T follicular helper cell (primary cell): ENCODE measurements at places on chromosomes 13 and 19.

GRCh38 chr13:105285526-105285925 is 1249.9 kb downstream of the EFNB2 start:
- DNase-seq: no peak

DNA sequence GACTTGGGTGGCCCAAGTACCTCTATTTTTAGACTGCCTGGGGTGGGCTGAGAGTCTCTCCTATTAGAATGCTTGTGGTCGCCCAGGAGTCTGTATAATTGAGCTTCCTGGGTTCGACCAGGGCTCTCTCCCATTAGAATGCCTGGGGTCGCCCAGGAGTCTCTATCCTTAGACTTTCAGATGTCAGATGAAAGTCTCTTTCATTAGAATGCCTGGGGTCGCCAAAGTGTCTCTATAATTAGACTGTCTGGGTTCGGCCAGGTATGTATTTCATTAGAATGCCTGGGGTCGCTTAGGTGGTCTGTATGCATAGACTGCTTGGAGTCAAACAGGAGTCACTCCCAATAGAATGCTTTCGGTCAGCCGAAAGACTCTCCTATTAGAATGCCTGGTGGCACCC is 1471.7 kb downstream of the UQCRFS1 start:
- DNase-seq: no peak

DNA sequence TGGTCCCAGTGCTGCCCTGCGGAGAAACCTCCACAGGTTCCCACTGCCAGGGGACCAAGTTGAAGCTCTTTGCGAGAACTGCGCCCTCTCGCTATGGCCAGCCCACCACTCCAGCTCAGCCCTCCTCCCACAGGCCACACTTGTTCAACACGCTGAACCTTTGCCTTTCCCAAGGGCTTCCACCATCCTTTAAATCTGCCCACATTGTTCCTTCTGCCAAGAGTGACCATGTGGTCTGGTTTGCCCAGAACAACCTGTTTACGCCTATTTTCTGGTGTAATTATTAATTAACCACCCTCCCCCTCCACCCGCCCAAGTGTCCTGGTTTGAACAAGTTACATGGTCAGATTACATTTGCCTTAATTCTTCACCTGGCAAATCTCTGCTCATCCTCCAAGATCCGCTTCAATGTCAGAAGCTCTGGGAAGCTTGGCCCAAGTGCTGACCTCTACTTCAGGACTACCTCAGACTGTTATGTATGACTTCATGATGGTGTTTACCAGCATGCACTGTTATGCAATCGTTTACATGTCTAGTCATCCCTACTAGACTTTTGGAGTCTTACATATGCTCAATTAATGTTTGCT is 12.0 kb upstream of the USP12 start:
- no peak for DNase-seq

DNA sequence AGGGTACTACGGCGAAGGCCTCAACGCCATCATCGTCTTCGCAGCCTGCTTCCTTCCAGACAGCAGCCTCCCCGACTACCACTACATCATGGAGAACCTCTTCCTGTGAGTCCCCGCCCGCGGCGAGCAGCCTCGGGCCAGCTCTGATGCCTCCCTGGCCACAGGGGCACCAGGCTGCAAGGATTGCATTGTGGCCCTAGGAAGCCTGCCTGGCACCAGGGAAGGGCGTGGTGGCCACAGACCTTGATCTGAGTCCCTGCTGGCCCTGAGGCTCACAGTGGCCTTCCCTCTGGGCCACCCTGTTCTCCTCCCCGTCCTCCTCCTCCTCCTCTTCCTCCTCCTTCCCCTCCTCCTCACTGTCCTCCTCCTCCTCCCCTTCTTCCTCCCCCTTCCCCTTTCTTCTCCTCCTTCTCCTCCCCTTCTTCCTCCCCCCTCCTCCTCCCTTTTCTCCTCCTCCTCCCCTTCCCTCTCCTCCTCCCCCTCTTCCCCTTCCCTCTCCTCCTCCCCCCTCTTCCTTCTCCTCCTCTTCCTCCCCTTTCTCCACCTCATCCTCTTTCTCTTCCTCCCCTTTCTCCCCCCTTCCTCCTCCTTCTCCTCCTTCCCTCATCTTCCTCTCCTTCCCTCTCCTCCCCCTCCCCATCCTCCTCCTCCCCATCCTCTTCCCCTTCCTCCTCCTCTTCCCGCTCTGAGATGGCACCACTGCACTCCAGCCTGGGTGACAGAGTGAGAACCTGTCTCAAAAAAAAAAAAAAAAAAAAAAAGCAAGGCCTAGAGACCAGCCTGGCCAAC is 24.4 kb upstream of the NMRK2 start:
- DNase-seq: no peak

DNA sequence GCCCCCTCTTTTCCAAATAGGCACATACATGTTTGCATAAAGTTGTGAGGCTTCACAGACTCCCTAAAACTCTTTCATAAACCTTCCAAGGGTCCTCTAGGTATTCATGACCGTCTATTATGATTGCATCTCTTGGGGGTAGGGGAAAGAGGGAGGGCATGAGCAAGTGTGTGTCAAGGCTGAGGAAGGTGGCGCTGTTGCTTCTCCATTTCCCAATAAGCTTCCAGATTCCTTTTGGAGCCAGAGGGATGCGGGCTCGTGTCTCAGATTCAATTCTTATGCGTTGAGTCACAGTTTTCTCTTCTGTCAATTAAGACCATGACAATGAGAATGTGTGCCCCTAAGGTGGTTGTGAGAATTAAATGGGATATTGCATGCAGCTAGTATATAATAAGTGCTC is 51.0 kb upstream of the CYP2A7 start:
- DNase-seq: no peak

DNA sequence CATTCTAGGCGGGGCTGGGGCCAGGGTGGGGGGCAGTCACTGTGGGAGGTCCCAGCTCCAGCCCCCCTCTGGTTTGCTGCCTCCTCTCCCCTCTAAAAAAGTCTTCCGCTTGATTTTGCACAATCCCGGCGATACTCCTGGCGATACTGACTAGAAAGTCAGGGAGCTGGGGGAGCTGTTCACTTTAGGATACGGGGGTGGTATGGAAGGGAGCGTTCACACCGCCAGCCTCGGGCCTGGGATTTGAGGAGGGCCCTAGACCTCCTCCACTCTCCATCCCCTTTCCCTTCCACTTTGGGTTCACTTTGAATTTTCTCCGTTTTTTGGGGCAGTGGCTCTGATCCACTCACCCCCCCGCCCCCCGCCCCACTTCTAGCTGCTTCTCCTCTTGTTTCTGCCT is 35.0 kb downstream of the KEAP1 start:
- DNase-seq: no peak

- DNase-seq: no peak
Observed at GRCh38 chr19:14050512-14050911, 11.4 kb downstream of the PALM3 start.

DNA sequence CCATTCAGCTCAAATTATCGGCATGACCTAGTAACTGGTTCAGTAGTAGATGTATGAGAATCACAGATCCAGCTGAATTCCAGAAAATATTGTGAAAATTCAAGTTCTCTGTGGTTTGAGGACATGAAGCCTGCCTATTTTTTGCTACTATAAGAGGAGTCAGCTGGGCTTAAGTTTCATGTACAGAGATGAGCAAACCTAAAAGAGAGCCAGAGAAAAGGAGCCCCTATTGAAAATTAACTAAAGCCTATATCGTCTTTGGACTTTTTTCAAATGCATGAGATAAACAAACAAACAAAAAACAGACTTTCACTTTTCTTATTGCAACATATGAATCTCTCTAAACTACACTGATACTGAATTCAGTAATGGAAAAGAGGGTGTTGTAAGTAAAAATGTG is 106.8 kb upstream of the SPRY2 start:
- DNase-seq: no peak

- DNase-seq: no peak
Observed at GRCh38 chr13:102122147-102122546, 279.7 kb downstream of the FGF14 start.

- DNase-seq: no peak
Observed at GRCh38 chr19:18140473-18140872, 12.5 kb upstream of the PIK3R2 start.

DNA sequence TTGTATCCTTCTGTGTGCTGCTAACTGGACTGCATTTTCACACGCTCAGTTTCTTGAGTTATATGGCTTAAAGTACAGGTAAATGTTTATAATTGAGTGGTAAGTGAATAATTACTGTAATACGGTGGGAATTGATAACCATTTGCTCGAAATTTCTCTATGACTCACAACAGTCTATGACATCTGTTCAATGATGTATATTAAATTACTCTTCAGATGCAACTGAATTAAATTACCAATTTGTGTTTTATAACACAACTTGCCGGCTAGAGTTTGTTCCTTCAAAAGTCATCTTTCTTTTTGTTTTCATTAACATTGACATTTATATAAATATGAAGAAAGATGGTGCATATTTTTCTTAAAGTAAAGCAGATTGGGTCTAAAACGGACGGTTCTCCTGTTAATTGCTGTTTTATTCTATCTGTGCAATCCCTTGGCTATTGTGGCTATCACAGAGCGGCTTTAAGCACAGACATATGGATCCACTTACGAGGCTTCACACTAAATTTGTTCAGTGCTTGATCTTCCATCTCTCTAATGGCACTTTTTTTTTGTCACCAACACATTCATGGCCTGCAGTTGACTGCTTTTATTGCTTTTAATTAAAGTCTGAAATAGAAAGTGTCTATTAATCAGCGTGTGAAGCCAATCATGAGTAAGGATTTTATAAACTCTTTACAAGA is 1291.6 kb upstream of the SLC10A2 start:
- no peak for DNase-seq

DNA sequence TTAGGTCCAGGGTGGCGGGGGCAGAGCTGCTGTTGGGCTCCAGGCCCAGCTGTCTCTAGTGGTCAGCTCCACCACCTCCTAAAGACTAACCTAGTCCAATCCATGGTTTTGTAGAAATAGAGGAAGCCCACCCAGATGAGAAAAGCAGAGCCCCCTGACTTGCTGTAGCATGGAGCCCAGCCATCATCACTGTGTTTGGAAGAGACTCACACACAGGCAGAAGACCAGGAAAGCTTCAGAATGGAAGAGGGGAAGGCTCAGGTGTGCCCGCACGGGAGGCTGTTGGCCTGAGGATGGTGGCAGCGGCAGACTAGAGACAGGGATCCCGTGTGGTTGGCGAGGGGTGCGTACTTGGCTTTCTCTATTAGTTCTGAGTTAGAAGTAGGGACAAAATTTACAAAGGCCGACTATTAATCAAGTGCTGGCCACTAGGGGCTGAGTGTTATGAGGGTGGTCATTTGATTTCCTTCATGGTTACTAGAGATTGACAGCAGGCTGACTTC is 193.2 kb upstream of the SOX1 start:
- no peak for DNase-seq

GRCh38 chr13:32472194-32472621 is 44.3 kb upstream of the N4BP2L1 start:
- DNase-seq: no peak

DNA sequence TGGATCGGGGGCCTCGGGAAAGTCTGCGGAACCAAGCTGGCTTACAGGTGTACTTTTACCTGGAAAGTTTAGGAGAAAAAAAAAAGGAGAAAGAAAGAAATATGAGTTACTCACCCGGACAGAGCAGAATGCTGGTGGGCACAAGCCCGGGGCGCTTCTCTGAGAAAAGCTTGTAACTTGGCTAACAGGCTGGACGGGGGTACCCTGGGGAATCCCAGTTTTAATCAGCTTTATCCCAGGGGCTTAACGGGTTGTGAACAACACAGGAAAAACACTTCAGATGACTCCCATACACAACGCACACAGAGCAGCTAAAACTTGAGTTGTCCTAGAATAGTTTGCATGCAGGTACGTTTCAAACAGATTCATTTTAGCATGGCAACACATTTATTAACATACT is 37.3 kb downstream of the KLF2 start:
- no peak for DNase-seq

GRCh38 chr19:38071647-38072046 is 152.4 kb downstream of the DPF1 start:
- no peak for DNase-seq

- DNase-seq: no peak
Observed at GRCh38 chr19:3033595-3034405, 4.7 kb upstream of the TLE2 start.

DNA sequence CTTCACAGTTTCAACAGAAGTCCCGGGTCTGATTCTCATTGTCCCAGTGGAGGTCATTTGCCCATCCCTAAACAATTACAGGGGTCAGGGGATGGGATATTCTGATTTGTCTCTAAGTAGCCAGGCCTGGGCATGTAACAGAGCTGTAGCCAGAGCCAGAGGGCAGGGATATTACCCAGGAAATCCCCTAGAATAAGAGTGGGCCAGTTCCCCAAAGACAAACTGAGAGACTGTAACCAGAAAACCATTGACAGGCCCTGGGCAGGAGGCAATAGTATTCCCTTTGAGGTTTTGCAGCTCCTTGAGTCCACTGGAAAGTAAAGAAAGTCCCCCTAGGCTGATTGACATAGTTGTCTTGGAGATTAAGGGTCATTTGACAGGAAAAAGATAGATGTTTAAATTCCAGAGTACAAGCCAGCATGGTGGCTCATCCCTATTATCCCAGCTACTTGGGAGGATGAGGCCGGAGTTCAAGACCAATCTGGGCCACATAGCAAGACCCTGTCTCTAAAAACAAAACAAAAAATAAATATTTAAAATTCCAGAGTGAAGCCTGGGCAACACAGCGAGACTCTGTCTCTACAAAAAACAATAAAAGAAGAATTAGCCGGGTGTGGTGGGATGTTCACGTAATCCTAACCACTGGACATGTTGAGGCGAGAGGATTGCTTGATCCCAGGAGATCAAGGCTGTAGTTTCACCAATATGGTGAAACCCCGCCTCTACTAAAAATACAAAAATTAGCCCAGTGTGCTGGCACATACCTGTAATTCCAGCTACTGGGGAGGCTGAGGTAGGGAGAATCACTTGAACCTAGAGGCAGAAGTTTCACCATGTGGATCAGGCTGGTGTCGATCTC is 1.9 kb upstream of the SDHAF1 start:
- DNase-seq: no peak

- DNase-seq: no peak
Observed at GRCh38 chr19:51063664-51064063, 1.2 kb downstream of the KLK13 start.

DNA sequence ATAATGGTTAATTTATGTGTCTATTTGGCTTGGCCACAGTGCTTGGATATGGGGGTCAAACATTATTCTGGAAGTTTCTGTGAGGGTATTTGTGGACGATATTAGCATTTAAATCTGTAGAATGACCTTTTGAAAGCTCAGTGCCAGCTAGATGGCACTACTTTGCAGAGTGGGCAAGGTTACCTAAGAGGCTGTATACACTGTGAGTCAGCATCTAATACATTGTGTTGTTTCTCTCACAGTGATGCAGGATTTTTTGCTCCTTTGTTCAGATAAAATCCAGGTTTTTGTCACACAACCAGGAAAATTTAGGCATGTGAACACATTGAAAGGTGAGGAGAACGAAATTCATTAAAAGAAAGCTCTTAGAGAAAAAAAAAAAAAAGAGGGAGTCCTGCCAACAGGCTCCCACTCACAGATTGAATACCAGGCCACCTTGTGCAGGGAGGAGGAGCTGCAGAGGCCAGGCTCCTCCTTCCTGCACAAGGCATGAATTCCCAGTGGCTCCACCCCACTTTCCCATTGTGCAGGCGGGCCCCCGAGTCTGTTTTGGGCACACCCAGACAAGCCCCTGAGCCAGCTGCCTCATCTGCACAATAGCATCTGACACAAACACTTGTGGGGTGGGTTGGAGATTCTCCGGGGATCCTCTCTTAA is 551.0 kb upstream of the ATXN8OS start:
- DNase-seq: no peak

- no peak for DNase-seq
Observed at GRCh38 chr13:96984051-96984508, 10.2 kb downstream of the OXGR1 start.

GRCh38 chr19:31515931-31516330 is 166.7 kb upstream of the TSHZ3 start:
- no peak for DNase-seq
